Putamen (tissue), 1 donor: ENCODE measurements at places on chromosomes 6 and 20.

- DNase-seq: no peak
Measured at GRCh38 chr6:5619249-5619648, 357.9 kb downstream of the FARS2 start.

DNA sequence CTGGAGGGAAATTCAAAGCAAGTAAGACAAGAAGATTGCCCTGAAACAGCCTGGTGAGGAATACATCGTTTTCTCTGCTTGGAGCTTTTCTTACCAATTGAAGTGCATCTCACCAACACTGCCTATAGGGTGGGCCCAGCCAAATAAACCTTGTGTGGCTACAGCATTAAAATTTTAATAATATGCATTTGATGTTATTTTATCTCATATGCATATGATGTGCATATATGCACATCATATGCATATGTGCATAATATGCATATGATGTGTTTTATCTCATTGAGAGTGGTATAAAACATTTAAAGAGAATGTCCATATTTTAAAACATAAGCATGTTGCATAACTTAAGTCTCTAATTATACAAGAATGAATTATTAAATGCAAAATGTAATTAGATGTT is 328.6 kb upstream of the ARID1B start:
- DNase-seq: no peak

GRCh38 chr6:118401325-118401975 is 146.6 kb upstream of the PLN start:
- no peak for DNase-seq

DNA sequence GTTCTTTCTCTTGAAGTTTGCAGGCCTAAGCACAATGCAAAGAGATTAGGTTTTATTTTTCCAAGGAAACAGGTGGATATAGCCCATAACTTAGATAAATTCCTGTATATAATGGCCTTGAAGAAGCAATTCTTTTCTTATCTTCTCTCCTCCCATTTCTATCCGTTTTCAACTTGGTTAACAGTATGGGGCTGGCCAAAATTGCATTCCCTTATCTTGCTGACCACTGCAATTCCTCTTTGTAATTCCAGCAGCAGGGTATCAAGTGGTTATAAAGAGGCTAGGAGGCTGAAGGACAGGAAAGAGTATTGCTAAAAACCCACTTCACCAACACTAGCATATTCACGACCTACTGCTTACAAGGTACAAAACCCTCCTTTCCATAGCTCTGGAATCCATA is 643.5 kb upstream of the ID4 start:
- no peak for DNase-seq

GRCh38 chr6:453152-453551 is 61.6 kb downstream of the IRF4 start:
- DNase-seq: peak; percentile 82

GRCh38 chr6:163600331-163600730 is 185.8 kb downstream of the QKI start:
- DNase-seq: no peak

DNA sequence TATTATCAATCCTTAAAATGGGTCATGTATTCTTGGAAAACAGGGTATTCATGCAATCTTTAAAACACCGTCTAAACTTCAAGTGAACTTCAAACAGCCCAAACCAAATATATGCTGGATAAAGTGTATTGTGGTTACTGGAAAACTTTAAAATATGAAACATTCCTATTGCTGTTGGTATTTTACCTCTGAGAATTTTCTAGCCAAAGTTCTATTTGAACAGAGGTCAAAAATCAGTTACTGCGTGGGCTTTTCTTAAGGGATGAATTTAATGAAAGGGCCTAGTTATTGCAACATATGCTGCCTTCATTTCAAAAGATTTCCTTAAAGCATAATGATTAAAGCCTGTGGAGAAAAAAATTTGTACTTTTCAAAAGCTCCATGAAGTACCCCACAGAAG is 436.0 kb downstream of the PLCB1 start:
- DNase-seq: no peak

GRCh38 chr6:56725254-56725653 is 82.6 kb upstream of the DST start:
- no peak for DNase-seq

- no peak for DNase-seq
Measured at GRCh38 chr6:136405420-136406029, 115.9 kb upstream of the BCLAF1 start.

GRCh38 chr6:56944661-56945060 is 10.2 kb upstream of the BEND6 start:
- no peak for DNase-seq

DNA sequence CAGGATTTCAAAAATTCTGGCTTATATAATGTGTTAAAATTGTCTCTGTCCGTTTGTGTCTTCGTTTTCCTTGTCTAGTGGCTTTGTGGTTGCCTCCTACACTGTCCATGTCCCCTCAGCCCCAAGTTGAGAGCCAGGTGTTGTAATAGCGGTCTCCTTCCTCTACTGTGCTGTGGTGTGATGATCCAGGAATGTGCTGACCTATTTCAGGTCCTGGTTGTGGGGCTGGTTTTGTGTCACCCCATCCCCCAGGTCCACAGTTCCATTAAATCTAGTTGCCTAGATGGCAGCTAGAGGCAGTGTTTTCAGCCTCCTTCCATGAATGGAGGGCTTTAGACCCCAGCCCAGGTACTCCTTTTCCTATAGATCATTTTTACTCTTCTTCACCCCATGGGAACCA is 128.7 kb downstream of the DNAH8 start:
- DNase-seq: no peak

DNA sequence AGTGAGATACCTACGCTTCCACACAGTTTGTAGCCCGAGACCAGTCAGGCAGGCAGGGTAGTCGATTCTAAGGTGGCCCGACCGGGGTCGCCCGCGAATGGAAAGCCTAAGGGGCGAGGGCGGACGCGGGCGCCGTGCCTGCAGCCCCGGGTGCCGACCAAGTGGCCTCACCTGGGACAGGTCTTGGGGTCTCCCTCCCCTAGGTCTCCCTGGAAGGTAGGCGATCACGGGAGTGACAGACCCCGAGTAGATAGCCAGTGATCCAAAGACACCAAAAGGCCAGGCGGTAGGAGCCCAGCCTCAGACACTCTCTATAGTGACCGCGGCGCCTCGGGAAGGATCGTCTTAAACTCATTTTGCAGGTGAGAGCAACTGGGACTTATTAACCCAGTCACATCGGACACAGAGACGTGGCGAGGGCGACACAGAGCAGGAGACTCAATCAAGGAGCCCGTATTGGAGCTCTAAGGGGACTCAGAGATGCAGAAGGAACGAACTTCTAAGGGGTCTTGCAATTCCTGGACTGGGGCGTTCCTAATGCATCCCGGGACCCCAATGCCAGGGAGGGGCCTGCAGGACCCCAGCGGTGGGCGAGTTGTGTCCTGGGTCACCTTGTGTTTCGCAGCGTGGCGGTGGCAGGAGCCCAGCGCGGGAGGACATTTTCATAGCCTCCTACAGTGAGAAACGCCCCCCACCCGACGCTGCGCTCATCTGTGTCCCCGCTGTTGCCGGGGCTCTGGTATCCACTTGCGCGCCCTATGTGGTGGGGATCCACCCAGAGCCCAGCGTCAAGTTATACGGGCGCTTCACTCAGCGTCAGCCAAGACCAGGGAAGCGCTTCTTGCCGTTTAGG is 2.1 kb upstream of the VSX1 start:
- DNase-seq: no peak

DNA sequence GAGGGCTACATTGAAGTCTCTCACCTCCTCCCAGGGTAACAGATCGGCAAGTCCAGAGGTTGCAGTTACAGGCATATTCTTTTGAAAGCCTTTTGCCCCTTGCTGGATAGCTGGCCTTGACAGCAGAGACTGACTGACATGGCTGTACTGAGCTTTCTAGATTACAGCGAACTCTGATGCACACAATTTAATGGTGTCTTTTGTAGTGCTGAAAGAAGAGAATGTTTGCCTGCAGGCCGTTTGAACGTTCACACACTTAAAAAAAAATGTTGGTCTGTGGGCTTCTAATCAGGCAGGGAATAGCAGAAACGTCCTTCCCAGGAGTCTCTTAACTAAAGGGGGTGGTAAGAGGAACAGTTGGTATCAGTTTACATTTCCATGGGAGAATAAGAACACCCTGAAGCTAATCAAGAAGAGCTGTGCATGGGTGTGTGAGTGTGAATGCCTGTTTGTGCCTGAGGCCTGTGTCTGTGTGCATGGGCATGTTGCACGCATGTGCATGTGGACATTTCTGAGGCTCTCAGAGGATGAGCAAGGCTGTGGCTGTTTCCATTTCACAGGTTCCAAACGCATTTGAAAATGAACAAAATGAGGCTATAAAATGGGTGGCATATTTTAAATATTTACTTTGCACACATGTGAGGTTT is 213.9 kb upstream of the SSTR4 start:
- DNase-seq: no peak

DNA sequence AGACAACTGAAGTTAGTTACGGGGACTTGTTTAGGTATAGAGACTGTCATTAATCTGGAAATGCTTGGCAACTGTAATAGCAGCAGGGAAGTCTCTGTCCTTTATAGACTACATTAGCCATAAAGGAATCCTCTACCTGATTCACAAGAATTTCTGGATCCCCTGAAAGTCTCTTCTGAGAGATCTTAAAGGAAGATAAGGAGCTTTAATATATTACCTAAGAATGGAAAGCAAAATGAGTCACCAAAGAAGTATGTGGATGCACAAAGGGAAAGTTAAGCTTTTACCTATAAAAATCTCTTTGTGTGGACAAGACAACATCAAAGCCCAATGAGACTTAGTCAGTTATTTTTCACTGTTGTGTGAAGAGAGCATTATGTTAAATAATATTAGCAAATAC is 92.2 kb upstream of the RSPO3 start:
- no peak for DNase-seq

- peak; percentile 43 for DNase-seq
Measured at GRCh38 chr20:1212607-1213396, 9.5 kb downstream of the C20orf202 start.

DNA sequence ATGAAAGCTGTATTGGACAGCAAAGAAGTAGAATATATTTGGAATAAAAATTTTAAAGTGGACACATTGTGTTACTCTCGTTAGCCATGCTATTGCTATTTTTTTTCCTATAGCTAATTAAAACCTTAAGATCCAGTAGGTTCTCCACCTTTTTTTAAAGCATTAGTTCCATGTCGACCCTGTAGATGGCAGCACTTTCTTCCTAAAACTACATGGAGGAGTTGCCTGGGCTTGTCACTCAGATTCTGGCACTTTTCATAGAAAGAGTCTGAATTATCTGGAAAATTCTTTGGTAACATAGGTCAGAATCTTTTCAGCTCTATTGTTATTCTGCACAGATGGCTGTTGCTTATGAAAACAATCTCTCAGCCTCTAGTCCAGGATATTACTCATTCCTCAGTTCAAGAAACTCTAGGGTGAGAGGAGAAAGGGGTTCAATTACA is 42.0 kb upstream of the ESR1 start:
- DNase-seq: peak; percentile 50

GRCh38 chr20:35953387-35954199 is 709 bp downstream of the SCAND1 start:
- no peak for DNase-seq

DNA sequence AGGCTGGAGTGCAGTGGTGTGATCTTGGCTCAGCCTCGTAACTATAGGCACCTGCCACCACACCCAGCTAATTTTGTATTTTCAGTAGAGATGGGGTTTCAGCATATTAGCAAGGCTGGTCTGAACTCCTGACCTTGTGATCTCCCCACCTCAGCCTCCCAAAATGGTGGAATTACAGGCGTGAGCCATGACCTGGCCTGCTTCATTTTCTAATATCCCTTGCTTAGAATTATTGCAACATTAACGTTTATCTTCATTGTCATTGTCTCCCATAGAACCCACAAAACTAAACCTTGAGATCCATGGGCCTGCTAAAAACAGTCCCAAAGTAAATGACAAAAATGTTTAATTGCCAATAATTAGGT is 6.1 kb downstream of the EEF1A1 start:
- no peak for DNase-seq

DNA sequence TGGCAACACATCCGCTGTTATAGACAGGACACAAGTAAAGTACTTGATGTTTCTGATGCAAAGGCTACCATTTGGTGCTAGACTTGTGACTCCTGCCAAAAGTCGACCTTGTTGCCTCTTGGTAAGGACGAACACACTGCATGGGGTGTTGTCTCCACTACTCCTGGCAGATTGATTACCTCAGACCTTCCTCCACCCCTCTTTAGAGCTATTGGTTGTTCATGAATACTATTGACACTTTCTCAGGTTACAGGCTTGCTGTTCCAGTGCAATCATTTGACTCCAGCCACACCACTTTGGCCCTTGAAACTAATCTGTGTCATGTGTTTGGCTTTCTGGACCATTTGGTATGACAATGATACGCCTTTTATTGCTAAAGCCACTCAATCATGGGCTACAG is 62.3 kb downstream of the TRMT11 start:
- no peak for DNase-seq

DNA sequence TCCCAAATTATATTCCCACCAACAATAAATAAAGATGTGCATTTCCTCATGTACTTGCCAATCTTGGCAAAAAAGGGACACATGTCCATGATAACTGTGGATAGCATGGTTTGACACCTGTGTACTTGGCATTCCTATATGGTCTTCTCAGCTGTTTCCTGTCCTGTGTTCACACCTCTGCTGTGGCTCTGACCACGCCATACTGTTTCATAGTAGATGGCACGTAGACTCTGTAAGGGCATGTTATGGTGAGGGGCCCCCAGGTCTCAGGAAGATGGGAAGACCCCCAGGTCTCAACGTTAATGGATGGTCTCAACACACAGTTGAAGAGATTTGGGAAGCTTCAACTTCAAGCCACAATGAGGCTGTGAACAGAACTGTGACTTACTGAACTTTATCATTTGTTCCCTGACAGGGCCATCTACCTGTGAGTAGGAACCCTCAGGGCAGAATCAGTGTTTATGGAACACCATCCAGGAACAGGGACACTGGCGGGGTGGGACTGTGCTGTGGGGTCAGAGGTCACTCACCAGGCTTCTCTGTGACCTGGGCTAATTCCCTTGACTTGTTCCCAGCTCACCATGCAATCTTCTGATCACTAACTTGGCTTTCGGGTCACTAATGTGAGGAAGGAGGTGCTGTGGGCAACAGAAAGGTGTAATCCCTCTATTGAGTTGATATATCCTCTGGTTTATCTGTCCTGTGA is 11.8 kb downstream of the ZBTB24 start:
- DNase-seq: no peak

DNA sequence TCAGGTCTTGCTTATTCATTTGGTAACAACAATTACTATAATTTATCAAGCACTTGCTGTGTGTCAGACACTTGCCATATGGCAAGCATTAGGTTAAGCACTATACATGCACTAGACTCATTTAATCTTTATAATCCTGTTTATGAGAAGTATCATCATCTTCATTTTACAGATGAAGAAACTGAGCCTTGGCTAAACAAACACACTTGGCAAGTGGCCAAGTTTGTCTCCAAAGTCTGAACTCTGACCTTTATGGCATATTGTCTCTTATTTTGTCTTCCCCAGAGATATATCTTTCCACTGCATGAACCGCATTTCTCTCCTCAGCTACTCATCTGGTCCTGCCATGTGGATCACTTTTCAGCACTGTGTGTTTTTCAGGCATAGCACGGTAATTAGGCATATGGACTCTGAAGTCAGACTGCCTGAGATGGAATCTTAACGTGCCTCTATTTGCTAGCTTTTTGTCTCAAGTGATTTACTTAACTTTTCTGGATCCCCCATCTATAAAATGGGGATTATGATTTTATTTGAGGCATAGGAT is 4.7 kb downstream of the ADGRF5 start:
- DNase-seq: no peak

- no peak for DNase-seq
Measured at GRCh38 chr6:38452816-38453660, 186.7 kb downstream of the BTBD9 start.

- no peak for DNase-seq
Measured at GRCh38 chr20:44253528-44253927, 6.4 kb downstream of the GDAP1L1 start.

GRCh38 chr6:163958646-163959045 is 544.1 kb downstream of the QKI start:
- no peak for DNase-seq
